ENCODE measurements at places on chromosomes 2 and 18.

DNA sequence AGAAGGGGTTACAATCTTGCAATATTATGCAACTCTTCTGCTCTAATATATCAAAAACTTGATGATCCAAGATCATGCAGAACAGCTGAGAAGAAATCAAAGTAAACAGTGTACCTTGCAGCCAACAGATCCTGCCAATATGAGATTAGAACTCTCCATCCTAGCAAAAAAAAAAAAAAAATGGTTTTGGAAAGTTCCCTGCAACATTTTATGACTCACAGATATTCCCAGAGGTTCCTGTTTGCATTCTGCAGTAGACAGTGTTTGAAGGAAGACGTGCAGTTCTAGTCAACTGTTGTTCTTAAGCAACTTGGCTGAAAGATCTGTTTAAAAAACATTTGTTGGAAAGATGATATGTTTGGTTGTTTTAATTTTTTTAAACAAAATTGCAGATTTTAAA is 103.6 kb upstream of the WDR75 start:
- no peak for DNase-seq

DNA sequence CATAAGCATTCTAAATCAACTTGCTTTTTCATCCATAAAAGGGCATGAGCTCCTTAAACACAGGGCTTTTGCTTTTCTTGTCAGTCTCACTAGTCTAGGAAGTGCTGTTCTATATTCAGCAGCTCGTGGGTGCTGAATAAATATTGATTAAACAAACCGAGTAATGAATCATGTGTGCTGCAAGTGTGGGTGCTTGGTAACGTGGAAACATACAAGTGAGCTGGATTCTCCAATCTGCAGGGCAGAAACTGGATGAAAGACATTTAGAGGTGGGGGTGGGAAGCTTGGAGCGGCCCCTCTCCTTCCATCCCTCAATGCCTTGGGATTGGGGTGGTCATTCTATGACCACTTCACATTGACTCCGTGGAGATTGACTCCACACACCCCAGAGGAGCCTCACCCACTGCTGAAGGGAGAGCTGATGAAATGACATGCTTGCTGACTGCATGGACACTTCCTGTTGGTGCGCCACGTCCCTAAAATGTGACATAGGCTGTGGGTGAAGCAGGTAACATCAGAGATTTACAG is 114.6 kb downstream of the DOCK10 start:
- no peak for DNase-seq

- no peak for DNase-seq
These were observed 10.5 kb downstream of the EVX2 start for GRCh38 chr2:176072951-176073904.

DNA sequence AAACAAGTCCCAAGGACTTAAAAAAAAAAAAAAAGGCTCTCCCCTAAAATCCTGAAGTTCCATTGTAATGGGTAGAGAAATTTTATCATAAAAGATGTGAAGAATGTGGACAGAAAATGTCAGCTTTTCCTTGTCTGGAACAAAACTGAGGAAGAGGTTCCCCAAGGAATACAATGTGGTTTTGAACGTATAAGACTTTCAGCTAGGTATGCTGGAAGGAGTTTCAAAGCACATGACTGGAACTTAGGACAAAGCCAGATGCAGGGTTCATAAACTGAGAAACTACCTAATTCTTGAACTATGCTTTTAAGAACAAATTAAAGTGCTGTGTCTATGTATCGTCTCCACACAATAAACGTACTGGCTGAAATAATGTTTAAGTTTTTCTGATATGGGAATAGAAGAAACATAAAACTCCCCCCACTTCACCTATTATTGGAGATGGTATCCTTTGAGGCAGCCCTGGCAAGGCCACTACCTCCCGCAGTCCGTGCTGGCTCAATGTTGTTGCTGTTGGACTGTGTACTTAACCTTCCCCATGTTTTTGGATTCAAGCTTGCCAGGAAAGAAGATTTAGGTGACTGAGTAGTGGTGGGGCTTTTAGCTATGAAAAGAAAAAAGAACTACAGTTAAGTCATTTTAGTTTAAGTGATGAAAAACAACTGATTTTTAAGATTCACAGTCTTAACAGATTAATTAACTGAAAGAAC is 84.2 kb upstream of the DNER start:
- DNase-seq = no peak

GRCh38 chr2:127219171-127220070 is 678 bp downstream of the CYP27C1 start:
- DNase-seq = no peak

- DNase-seq = no peak
These were observed 15.7 kb upstream of the GPR17 start for GRCh38 chr2:127630096-127630863.

DNA sequence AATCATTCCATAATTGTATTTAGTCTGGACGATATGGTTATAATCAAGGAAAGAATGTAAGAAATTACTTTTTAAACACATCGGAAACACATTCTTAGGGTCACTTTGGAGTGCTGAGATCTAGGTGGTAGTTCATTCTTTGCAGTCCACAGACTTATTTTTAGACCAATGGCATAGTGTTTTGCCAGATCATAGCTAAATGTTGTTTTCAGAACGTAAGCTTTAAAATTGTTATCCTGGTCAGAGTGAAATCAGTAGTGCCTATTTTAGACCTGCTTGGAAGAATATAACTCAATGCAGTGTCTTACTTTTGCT is 4.3 kb downstream of the MYL12A start:
- no peak for DNase-seq

DNA sequence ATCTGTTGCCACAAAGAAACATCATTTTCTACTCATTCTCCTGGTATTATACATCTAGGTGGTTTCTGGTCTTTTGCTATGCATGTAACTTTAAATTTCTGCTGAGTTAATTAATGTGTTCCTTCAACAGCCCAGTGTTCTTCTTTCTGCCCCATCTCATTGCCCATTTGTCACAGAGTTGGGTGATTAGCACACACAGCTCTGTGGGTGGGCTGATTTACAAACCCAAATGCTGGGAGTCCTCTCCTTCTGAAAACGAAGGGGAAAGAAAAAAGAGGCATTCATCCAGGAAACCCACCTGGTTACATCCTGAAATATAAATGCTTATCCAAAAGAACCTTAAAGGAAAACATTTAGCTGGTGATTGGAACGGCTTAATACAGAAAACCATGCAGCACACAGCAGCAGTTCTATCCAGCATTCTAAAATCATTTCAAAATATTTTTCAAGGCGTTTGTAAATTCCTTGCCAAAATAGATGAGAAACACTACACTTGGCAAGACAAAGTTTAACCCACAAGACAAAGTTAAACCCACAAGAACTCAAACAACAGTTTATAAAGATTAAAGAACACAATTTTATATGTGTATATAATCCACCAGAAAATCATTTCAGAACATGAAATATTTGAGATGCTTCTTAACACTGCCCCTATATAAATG is 177.9 kb downstream of the ANTXR1 start:
- no peak for DNase-seq

DNA sequence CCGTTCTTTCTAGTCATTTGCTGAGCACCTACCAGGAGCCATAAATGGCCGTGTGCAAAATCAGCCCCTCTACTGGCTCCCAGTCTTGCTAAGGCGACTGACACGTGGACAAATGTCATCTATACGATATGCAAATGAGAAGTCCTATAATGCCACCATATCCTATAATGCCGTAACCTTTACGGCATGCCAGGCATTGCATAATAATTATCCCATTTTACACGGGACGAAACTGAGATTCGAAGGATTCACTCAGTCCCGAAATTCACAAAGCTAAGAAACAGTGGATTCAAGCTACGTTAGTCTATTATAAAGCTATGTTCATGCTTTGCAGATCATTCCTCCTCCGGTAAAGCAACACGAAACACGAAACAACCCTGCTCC is 34.1 kb upstream of the RNF149 start:
- DNase-seq = no peak

GRCh38 chr2:113755035-113755834 is 1.2 kb downstream of the SLC35F5 start:
- no peak for DNase-seq

GRCh38 chr2:9140645-9141044 is 66.0 kb upstream of the ASAP2 start:
- no peak for DNase-seq

- DNase-seq = no peak
These were observed 2.6 kb downstream of the NAPG start for GRCh38 chr18:10528439-10528838.

- DNase-seq = no peak
These were observed 25.3 kb upstream of the TACR1 start for GRCh38 chr2:75224636-75225094.

GRCh38 chr2:62200291-62200841 is 4.5 kb downstream of the B3GNT2 start:
- no peak for DNase-seq

DNA sequence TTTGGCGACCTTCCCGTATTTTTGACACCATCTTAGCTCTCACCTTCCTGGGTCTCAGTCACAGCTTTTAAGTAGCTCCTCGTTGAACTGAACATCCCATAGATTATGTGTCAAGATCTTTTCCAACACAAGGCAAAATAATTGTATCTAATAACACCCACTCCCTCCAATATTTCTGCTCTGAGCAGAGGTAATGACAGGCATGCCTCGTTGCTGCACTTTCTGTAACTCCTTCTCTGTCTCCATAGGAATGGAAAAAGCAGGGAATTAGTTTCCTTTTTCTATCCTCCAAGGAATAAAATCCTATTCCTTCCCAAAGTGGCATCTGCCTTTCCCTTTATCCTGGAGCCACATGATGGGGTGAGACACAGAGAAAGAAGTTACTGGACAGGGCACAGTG is 174.0 kb upstream of the CDH20 start:
- DNase-seq = no peak

DNA sequence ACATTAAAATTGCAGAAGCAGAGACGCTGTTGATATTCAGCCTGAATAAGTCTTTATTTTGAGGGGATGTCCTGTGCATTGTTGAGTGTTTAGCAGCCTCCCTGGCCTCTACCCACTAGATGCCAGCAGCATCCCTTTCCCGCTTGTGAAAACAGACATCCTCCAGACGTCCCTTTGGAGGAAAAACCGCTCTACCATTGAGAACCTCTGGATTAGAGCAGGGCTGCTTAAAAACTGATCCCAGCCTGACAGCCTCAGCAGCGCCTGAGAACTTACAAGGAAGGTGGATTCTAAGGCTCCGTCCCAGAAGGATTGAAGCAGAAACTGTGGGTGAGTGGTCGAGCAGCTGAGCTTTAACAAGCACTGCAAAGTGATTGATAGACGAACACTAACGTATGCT is 349.7 kb downstream of the CYRIA start:
- DNase-seq = no peak

DNA sequence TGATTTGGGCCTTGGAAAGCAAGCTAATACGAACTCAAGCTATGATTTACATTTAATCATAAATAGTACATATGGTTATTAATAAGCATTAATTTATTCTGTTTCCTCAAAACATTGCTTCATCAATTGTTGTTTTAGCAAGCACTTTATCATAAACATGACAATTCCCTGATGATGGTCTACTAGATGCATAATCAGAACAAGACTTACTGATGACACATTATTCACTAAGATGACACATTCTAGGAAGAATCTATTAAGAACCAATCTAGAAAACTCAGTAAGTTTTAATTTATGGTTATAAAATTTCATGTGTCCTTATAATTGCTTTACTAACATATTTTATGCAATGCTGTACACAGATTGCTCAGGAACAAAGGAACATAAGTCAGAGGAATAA is 815.2 kb downstream of the ERBB4 start:
- DNase-seq = no peak

GRCh38 chr18:47558110-47558750 is 306.8 kb upstream of the SKOR2 start:
- no peak for DNase-seq

- no peak for DNase-seq
These were observed 34.9 kb upstream of the APCDD1 start for GRCh38 chr18:10419420-10420103.

DNA sequence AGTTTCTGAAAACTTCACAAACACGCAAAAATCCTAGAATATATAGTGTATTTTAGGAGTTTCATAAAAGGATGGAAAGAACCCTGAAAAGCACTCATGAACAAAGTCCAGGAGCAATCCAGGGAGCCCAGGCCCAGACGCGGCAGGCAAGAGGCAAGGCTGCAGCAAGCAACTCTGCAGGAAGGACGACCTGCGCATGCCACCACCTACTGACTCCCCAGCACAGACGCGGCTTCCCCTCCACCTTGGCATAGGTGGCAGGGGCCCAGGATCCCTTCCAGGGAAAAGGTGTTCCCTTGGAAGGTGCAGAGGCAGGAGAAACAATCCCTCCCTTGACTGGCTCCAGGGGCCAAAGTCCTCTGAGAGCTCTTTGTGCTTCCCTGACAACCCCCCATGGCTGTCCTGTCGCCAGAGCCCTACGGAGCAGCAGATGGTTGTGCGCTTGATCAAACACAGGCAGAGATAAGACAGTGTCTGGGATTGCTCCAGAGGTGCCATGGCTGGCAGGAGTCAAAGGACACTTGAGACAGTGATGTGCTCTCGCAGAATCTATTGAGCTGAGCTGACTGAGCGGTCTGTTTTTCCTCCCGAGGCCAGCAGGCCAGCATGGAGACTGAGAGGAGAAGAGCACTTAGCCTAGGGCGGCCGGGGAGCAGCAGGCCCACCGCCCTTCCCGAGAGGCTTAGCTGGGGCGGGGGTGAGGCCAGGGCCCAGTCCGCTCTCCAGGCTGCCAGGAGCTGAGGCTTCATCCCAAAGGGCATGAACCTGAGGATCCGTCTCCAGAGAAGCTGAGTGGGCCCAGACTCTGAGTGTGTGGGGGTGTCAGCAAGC is 10.8 kb upstream of the AMER3 start:
- no peak for DNase-seq

- no peak for DNase-seq
These were observed 295.4 kb downstream of the CELF4 start for GRCh38 chr18:37270038-37270665.

GRCh38 chr2:144541396-144541795 is 21.5 kb upstream of the ZEB2 start:
- DNase-seq = no peak

GRCh38 chr2:44186810-44187209 is 18.1 kb downstream of the PPM1B start:
- no peak for DNase-seq

- DNase-seq = no peak
These were observed 8.3 kb upstream of the IL1RN start for GRCh38 chr2:113119111-113119510.

DNA sequence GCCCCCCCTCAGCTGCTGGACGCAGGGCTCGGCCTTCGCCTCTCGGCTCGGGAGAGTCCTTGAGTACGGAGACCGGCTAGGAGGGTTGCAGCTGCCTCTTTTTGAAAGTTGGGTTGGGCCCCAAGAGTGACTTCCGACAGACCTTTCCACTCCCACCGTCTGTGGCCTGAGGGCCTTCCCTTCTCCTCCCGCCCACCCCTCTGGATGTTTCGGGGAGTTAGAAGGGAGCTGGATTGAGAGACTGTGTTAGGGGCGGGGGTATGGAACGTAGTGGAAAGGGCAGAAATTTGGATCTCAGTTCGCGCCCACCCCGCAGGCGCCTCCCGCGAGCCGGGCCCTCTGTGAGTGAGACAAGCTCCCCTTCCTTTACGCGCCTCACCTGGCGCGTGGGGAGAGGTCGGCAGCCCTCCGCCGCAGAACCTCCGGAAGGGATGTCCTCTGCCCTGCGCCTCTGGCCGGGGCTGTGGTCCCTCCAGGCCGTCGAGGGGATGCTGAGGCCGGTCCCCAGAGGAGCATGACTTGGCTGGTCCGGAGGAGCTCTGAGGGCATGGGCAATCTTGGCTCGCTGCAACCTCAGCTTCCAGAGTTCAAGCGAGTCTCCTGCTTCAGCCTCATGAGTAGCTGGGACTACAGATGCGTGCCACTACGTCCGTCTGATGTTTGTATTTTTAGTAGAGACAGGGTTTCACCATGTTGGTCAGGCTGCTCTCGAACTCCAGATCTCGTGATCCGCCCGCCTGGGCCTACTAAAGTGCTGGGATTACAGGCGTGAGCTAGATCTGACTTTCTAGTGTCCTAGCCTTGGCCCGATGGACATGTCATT is 15.9 kb downstream of the C2orf74 start:
- DNase-seq = no peak

Data from breast epithelium (tissue), 4 donors.